ENCODE measurements at places on chromosomes 12 and 14. TPM values are rescaled to one million over a fixed set of nuclear protein-coding genes. Genes with fewer than 3 reads are reported as not detected.
A peak's percentile ranks its signal among the peaks of the same experiment; 100 is the strongest.

- peak overlapping the region; percentile 68 for H3K27ac ChIP-seq
- no peaks in the 10 kb centered on the region for H3K27me3 ChIP-seq
- peak; percentile 49 for DNase-seq
- peaks cover 15% of the 10 kb centered on the region for H3K4me1 ChIP-seq
These were observed 111.5 kb downstream of the PAX9 start for GRCh38 chr14:36773136-36773540.

KLRC4 gene
- total RNA-seq: not detected

DNA sequence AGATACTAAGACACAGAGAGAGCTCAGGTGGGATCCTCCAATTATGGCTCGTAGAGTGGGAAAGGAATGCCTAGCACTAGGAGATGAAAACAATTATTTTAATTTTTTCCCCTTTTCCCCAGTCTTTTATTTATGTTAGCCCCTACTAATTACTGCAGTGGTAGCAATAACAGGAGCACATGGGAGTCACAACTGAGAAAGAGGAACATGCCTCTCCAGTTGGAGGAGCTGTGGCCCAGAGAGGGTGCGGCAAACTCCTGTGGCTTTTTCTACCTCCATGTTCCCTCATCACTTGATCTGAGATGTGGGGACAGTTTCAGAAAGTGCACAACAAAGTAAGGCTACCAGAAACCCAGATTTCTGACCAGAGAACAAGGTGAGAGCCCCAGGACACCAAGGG lies 25.9 kb upstream of the POC1B start:
- DNase-seq: no peak
- H3K27me3 ChIP-seq: no peaks in the 10 kb centered on the region
- peaks cover 2% of the 10 kb centered on the region for H3K4me1 ChIP-seq
- no peak overlapping the region for H3K4me3 ChIP-seq

DNA sequence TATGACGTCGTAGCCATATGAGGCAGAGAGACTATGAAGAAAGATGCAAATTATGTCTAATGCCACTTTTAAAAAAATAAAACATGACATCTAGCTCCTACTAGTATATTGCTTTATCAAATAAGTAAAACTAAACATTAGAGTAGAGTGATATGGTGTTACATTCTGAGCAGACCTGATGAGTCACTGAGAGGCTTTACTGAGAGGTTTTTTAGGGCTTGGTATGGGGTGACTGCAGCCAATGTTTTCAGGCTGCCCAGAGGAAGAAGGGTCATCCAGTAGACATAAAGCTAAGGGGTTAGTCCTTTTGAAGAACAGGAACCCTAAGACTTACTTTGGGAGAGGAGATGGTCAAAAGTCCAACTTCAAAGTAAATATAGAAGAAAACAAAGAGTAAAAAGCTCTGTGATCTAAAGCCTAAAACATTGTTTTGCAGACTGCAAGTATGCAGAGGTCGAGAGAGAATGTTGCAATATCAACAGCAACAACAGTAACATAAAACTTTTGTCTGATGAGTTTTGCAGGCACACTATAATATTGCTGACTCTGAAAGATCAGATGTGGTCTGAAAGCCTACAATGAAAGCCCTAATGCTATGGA lies 774.7 kb downstream of the TMTC2 start:
- H3K4me3 ChIP-seq: no peak overlapping the region
- peaks cover 5% of the 10 kb centered on the region for H3K27me3 ChIP-seq
- H3K4me1 ChIP-seq: no peaks in the 10 kb centered on the region
- H3K27ac ChIP-seq: no peak overlapping the region
- H3K36me3 ChIP-seq: no peaks in the 10 kb centered on the region

- DNase-seq: no peak
- H3K27ac ChIP-seq: no peak overlapping the region
- H3K4me1 ChIP-seq: no peaks in the 10 kb centered on the region
- no peaks in the 10 kb centered on the region for H3K27me3 ChIP-seq
These were observed 18.0 kb downstream of the RIMBP2 start for GRCh38 chr12:130698106-130698505.

GRCh38 chr12:121765573-121765972 lies 27.9 kb downstream of the RHOF start:
- no peaks in the 10 kb centered on the region for H3K27me3 ChIP-seq
- peaks cover 16% of the 10 kb centered on the region for H3K36me3 ChIP-seq
- H3K4me3 ChIP-seq: no peak overlapping the region
- peaks cover 74% of the 10 kb centered on the region for H3K4me1 ChIP-seq
- H3K27ac ChIP-seq: peak overlapping the region; percentile 48

INSM2 gene
- total RNA-seq: not detected

DNA sequence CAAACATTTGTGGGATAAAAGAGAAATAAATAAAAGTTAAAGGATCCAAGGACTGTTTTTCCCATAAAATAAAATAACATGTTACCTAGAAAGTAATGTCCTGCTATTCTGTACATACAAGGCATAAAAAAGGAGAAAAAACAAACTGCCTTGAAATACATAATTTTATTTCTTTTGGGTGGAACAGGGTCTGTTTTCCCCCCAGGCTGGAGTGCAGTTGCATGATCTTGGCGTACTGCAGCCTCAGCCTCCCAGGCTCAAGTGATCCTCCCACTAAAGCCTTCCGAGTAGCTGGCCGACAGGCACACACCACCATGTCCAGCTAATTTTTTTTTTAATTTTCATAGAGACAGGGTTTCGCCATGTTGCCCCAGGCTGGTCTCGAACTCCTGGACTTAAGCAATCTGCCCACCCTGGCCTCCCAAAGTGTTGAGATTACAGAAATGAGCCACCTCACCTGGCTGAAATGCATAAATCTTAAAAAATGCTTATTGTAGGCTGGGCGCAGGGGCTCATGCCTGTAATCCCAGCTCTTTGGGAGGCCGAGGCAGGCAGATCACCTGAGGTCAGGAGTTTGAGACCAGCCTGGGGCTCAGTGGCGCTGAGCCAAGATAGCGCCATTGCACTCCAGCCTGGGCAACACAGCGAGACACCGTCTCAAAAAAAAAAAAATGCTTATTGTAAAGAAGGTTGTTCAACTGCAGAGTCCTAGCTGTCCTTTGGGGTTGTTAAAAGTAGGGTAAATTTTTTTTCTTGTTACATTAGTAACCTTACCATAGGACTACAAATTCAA lies 4.1 kb upstream of the TUBA1C start:
- peaks cover 21% of the 10 kb centered on the region for H3K4me1 ChIP-seq
- no peaks in the 10 kb centered on the region for H3K27me3 ChIP-seq
- H3K4me3 ChIP-seq: no peak overlapping the region
- no peak for DNase-seq

FZD10 gene
- not detected for total RNA-seq

PLEKHG7 gene
- not detected for total RNA-seq

DNA sequence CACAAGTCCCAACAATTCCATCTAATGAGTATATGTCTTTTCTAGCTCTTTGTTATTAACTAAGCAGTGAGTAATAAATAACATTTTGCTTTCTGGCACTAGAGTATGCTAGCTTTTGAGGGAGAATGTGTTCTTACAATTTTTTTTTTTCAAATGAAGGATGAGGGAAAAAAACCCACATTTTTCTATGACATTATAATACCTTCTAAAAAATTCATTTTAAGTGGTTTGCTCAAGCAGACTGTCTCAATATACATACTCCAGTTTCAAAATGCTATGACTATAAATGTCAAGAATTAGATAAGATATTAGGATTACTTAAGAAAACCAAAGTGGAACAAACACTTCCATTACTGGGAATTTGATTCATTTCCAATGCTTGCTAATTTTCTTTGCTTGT lies 394.6 kb downstream of the C12orf75 start:
- H3K4me3 ChIP-seq: no peak overlapping the region
- H3K27ac ChIP-seq: no peak overlapping the region
- H3K27me3 ChIP-seq: no peaks in the 10 kb centered on the region
- no peak for DNase-seq
- no peaks in the 10 kb centered on the region for H3K4me1 ChIP-seq
- no peaks in the 10 kb centered on the region for H3K36me3 ChIP-seq

GRCh38 chr12:83470749-83471148 lies 784.0 kb downstream of the TMTC2 start:
- no peak overlapping the region for H3K4me3 ChIP-seq
- peaks cover 88% of the 10 kb centered on the region for H3K27me3 ChIP-seq
- no peaks in the 10 kb centered on the region for H3K4me1 ChIP-seq
- DNase-seq: peak; percentile 70
- H3K27ac ChIP-seq: no peak overlapping the region

- no peaks in the 10 kb centered on the region for H3K36me3 ChIP-seq
- peaks cover 14% of the 10 kb centered on the region for H3K4me1 ChIP-seq
These were observed 12.1 kb downstream of the CNOT2 start for GRCh38 chr12:70255311-70255710.

RD3L gene
- total RNA-seq: not detected

DNA sequence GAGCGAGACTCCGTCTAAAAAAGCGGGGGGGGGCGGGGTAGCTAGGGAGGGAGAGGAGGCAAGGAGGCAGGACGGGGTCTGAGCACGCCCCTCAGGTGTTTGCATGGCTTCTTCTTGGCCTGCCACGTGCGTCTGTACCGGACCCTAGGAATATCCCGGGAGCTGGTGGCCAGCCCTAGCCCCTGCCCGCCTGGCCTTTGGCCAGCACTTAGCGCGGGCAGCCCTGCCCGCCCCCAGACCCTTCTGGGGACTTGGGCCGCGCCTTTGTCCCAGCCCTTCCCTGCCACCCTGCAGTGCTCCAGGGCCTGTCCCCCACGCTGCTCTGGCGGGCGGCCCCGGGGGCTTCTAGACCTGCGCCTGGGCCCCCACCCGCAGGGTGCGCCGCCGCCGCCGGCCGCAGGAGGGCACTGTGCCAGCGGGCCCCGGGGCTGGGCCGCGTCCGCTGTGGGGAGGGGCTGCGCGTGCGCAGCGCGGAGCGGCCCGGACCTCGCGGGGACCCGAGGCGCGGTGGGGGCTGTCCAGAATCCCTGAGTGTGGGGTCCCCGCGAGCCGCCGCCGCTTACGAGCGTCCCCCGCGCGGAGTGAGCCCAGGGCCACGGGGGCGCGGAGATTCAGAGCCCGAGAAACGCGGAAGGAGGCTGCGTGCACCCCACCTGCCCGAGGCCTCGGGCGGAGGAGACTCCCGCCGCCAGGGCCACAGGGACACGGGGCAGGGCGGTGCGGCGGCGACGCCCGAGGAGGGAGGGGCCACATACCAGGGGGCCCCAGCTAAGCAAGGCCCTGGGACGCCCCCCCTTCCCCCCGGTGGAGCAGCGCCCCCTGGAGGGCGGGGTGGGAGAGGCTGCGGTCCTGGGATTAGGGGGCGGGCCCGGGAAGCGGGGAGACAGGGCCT lies 21.0 kb downstream of the SLC25A29 start:
- H3K27ac ChIP-seq: peak overlapping the region; percentile 87
- peak overlapping the region; percentile 74 for H3K4me3 ChIP-seq
- H3K36me3 ChIP-seq: peaks cover 9% of the 10 kb centered on the region
- peaks cover 13% of the 10 kb centered on the region for H3K4me1 ChIP-seq
- H3K27me3 ChIP-seq: no peaks in the 10 kb centered on the region

- peaks cover 69% of the 10 kb centered on the region for H3K36me3 ChIP-seq
- H3K4me3 ChIP-seq: no peak overlapping the region
- H3K27ac ChIP-seq: no peak overlapping the region
- no peak for DNase-seq
- no peaks in the 10 kb centered on the region for H3K27me3 ChIP-seq
These were observed 3.6 kb downstream of the SMARCD1 start for GRCh38 chr12:50088577-50089335.

- H3K27ac ChIP-seq: no peak overlapping the region
- no peaks in the 10 kb centered on the region for H3K36me3 ChIP-seq
- no peaks in the 10 kb centered on the region for H3K27me3 ChIP-seq
- peaks cover 13% of the 10 kb centered on the region for H3K4me1 ChIP-seq
- no peak overlapping the region for H3K4me3 ChIP-seq
These were observed 43.5 kb upstream of the KCNA5 start for GRCh38 chr12:5000204-5000603.

GRCh38 chr12:92619730-92620684 lies 82.8 kb upstream of the PLEKHG7 start:
- no peak overlapping the region for H3K4me3 ChIP-seq
- no peak overlapping the region for H3K27ac ChIP-seq
- H3K27me3 ChIP-seq: no peaks in the 10 kb centered on the region
- peaks cover 36% of the 10 kb centered on the region for H3K4me1 ChIP-seq

NKX2-8 gene
- not detected for total RNA-seq

DNA sequence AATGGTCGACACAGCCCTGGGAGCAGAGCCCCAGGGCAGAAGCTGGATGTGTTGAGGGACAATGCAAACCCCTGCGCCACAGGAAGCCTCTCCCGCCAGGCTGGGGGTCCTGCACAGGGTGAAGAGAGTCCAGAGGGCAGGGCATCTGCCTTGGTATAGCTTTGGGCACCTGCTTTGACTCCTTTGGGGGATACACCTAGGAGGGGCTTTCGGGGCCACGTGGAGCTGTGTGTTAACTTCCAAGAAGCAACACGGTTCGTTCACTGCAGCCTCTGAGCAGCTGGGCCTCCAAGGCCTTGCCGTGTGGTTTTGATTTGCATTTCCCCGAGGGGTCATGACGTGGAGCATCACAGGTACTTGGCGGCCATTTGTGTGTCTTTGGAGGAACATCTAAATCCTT lies 5.8 kb upstream of the PUS1 start:
- no peak for DNase-seq
- H3K27ac ChIP-seq: no peak overlapping the region
- H3K4me1 ChIP-seq: 0 out of 2 replicates have a peak, but pooled peaks cover 2% of the 10 kb centered on the region

- H3K27ac ChIP-seq: no peak overlapping the region
- H3K4me1 ChIP-seq: no peaks in the 10 kb centered on the region
- H3K4me3 ChIP-seq: no peak overlapping the region
These were observed 5.6 kb upstream of the LHX5 start for GRCh38 chr12:113477171-113477841.

DNA sequence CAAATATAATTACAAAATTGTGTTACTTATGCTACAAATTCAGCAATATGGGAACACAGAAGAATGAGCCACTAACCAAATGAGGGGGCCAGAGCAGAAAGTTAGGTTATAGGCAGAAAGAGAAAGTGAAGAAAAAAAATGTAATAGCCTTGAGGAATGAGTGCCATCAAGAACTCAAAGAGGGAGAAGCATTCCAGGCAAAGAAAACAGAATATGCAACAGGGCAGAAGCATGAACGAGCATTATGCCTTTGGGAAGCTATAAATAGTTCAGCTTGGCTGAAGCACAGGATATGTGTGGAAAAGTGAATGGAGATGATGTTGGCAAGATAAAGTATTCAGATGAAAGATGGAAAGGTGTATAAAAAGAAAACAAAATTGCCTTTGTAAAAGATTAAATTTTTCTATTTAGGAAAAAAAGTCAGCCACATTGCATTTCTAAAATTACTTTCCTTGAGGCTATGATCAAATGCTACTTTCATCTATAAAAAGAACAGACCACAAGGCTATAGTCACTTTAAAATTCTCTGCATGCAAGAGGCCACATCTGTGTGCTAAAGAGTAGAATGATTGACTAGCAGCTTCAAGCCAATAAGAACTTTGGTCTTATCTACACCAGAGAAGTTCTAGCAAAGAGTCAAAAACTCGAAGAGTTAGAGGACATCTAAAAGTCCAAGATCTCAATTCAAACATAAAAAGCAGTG lies 193.6 kb upstream of the GARIN6 start:
- H3K27me3 ChIP-seq: no peaks in the 10 kb centered on the region
- H3K4me1 ChIP-seq: peaks cover 27% of the 10 kb centered on the region
- no peak overlapping the region for H3K4me3 ChIP-seq
- no peaks in the 10 kb centered on the region for H3K36me3 ChIP-seq
- DNase-seq: no peak

GRCh38 chr12:66860752-66861750 lies 182.2 kb upstream of the GRIP1 start:
- DNase-seq: peak; percentile 19
- H3K4me3 ChIP-seq: no peak overlapping the region
- H3K27ac ChIP-seq: no peak overlapping the region
- H3K27me3 ChIP-seq: no peaks in the 10 kb centered on the region

CIROP gene
- total RNA-seq: not detected

All from SJSA1 (cell line).